ENCODE measurements at places on chromosomes 11 and 22.

GRCh38 chr11:106398502-106399075 is 321.1 kb downstream of the AASDHPPT start:
- no peak for DNase-seq

DNA sequence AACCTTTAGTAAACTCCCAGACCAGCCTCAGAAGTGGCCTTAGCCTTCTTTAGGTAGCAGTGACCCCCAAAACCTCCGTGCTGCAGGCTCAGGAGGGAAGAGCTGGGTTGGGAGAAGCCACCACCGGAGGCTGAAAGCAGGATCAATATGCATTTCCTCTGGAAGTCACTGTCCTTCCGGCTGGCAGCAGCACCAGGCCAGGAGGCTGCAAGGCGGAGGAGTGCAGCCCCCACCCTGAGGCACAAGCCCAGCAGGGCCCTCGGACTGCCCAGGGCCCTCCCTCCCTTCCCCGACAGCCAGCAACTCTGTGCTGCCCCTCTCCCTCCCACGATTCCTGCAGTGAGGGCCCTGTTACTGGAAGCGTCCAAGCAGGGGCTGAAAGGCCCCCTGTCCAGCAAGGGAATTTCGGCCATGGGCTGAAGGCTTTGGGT is 3.2 kb upstream of the NRXN2 start:
- DNase-seq, result no peak

DNA sequence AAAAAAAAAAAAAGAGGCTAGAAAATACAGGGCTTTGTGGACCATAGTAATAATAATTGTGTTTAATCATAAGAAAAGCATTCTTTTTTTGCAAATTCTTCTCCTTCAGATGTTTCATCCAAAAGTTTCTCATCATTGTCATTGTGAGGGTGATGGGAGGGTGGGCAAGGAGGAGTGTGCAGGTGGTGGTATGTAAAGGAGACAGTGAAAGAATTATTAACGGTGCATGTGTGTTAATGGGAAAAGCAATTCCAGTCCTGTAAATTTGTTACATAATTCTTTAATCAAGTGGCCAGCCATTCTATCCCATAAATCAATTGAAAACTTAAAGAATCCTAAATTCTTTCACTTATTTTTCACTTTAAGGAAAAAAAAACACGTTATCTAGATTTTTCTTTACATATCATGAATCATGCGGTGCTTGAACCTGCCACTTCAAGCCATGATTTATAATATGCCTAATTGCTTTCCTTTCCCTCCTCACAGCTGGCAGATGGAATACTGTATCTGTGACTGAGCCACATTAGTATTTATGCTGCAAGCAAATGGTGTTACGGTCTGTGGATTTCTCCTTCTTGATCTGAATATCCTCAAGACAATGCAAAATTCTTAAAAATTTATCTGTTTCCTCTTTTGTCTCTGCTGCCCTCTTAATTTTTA is 318.5 kb downstream of the JRKL start:
- DNase-seq, result no peak

DNA sequence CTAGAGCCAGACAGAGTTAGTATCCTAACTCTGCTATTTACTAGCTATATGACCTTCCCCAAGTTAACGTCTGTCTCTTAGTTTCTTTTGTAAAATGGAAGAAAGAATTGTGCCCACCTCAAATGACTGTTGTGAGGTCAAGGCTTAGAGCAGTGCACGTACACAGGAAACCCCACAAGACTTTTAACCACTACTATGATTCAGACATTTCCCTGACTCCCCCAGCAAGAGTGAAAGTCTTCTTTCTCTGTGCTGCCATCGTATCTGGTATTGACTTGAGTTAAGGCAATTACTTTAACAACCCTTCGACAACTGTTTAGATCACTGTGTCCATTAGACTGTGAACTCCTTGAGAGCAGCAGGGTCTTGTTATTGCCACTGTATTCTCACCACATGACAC is 2.6 kb upstream of the OR52W1 start:
- peak; percentile 9 for DNase-seq

GRCh38 chr11:73852049-73852448 is 24.6 kb downstream of the COA4 start:
- no peak for DNase-seq

GRCh38 chr22:45771711-45772110 is 100.1 kb downstream of the ATXN10 start:
- DNase-seq, result no peak

DNA sequence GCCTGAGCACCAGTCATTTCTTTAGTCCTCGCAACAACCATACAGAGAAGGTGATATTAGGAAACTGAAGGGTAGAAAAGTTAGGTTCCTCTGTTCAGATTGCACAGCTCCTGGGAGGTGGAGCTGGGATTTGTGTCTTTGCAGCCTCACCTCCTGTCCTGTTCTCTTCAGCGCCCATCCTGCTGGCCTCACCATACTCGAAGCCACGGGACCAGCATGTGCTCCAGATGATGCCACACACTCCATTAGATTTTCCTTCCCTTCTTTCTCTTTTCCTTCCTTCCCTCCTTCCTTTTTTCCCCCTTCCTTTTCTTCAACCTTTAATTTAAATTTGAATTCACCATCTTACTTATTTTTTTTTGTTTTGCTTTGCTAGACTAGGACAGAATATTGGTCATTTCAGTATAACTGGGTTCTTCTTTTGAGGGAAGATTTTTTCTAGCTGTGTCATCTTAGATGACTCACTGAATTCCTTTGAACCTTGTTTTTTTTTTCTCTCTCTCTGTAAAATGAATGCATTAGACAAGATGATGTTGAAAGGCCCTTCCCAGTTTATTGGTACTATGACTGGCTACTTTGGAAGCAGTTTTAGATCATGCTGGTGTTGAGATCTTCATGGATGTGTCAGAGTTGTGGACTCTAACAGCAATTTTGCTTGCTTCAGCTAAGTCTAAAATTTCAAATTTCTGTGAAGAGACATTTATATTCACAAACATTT is 662.5 kb upstream of the TENM4 start:
- DNase-seq, result no peak

DNA sequence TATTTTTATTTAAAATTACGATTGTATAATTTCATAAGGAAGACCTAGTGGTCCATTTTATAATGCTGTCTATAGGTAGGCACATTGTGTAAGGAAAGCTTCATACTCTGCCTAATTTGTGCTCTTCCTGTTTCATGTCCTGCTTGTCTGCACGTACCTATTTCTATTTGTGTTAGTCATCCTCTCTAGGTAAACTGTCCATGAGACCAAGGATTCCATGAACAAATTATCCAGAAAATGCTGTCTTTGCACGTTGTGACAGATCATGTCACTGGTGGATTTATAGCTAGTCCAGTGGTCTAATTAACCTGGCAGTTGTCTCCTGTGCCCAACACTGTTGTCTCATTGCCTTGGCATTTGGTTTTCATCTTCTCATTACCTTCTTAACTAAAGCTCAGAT is 44.7 kb downstream of the DNAJC24 start:
- no peak for DNase-seq

DNA sequence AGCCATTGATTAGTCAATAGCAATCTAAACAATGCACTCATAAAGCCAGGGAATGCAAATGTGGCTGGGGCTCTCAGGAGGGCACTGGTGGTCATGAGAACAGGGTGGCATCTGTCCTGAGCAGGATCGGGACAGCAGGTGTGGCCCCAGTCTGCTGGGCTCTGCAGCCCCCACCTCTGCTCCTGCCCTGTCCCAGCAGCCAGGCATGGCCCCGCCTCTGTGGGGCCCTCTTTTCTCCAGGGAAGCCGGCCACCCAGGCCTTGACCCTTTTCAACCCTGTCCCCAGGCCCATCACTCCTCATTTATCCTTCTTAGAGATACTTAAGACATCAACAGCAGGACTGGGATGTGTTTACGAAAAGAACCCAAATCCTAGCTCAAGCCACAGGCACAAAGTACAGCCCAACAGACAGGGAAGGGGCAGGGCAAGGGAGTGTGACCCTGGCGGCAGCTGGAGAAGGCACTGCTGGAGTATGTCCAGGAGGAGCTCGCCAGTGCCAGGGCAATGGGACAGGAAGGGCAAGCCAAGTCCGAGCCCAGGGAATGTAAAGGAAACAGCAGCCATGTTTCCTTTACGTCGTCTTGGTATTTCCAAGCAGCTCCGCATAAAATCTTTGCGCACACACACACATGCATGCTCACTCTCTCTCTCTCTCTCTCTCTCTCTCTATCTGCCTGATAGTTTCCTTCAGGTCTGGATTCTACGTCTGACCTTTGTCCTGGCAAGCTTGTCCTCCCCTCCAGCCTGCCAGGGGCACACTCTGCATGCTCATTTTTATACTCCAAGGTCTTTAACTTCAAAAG is 59.9 kb downstream of the DGCR2 start:
- no peak for DNase-seq

DNA sequence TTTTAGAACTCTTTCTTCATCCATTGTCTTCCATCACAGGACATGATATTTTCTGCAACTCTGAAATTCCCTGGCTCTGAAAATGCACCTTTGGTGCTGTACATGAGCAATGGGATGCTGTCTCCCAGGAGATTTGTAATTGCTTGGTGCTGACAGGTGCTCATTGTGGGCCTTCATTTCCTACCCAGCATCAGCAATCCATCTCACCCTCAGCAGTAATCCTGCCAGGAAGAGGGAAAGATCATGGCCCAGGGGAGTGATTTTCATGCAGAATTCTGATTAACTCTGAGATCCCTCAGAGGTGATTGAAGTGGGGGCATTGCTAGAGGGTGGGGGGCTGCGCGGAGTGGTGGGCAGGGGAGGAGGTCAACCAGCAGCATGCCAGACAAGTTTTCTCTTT is 651.7 kb downstream of the NELL1 start:
- no peak for DNase-seq

DNA sequence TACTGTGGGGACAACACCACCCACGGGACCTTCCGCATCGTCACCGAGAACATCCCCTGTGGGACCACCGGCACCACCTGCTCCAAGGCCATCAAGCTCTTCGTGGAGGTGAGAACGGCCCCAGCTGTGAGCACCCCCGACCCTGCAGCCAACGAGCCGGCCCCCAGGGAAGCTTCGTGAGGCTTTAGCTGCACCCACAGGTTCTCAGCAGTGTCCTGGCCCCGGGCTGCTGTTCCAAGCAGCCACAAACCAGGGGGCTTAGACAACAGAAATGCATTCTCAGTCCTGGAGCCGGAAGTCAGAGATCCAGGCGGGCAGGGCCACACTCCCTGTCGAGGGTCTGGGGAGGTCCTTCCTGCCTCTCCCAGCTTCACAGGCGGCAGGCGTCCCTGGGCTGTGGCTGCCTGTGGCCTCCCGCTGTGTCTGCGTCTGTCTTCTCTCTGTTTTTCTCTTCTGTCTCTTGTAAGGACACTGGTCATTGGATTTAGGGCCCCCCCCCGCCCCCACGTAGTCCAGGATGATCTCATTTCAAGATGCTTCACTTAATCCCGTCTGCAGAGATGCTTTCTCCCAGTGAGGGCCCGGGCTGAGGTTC is 12.5 kb downstream of the MUC5B start:
- no peak for DNase-seq

- no peak for DNase-seq
Measured at GRCh38 chr22:36352803-36353507, 34.8 kb downstream of the MYH9 start.

- DNase-seq, result no peak
Measured at GRCh38 chr11:109958821-109959166, 134.4 kb upstream of the ZC3H12C start.

DNA sequence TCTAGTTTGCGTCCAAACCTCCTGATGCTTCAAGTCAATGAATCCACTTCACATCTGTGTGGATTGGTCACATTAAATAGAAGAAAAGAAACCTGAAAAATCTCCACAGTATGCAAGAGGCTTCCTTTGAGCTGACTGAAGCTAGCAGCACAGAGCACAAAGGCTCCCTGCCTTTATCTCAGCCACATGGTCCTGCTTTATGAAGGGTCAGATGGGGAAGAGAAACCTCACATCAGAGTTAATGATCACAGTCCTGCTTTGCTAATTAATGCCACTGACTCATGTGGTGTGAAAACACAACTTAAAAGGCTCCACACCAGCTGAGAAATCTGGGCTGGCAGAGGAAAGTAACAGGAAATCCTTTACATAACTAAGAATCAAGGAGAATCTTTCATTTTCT is 1291.0 kb downstream of the LRRC4C start:
- DNase-seq, result no peak

GRCh38 chr11:100778166-100778785 is 91.2 kb downstream of the ARHGAP42 start:
- DNase-seq, result no peak

- DNase-seq, result no peak
Measured at GRCh38 chr11:120969993-120970392, 53.9 kb upstream of the TBCEL start.

DNA sequence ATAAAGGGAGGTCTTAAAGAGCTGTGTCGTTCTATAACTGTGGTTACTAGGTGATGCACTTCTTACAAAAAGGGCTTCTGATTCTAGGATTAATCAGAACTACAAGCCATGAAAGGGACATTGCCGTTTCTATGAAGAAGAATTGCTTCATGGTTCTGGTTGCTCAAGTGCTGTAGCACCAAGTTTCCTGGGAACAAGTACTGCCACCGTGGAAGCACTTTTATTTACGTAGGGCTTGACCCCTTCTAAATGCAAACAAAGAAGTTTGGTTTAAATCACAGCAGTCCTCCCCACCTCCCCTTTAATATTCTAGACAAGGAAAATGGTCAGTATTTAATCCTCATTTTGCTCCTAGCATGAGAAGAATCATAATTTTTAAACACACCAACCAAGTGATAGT is 9.8 kb downstream of the YAP1 start:
- DNase-seq, result no peak

DNA sequence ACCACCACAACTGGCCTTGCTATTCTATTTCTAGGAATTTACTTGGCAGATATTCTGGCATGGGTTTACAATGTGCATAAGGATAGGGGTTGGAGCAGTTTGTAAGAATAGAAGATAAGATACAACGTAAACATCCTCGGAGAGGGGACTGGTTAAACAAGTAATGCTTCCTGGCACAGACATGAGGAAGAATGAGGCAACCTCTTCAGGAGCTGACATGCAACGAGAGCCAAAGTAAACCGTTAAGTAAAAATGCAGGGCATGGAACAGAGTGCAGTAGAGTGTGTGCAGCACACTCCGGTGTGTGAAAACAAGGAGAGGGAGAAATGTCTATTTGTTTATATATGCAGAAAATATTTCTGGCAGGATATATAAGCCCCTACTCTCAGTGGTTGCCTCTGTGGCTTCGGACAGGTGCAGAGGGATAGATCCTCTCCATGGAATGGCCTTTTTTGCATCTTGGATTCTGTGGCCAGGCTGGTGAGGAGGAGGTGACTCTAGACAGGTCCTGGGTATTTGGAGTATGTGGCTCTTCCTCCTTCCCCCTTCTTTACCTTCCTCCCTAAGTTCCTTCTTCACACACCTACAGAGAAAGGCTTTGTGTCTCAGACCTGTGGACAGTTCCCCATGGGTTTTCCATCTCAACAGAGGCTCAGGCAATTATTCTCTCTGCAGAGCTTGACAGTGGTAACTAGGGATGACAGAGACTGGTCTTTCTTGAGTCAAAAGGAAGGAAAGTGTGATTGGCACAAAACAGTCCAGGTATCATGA is 2.5 kb downstream of the RAB36 start:
- DNase-seq, result no peak

GRCh38 chr11:48109046-48109666 is 107.5 kb upstream of the OR4B1 start:
- peak; percentile 43 for DNase-seq

- peak; percentile 17 for DNase-seq
Measured at GRCh38 chr11:116357784-116358544, 414.8 kb downstream of the BUD13 start.

GRCh38 chr11:26828288-26828687 is 106.4 kb upstream of the SLC5A12 start:
- no peak for DNase-seq

GRCh38 chr11:118448294-118448693 is 12.0 kb downstream of the KMT2A start:
- DNase-seq, result no peak
